ENCODE measurements at places on chromosomes 5 and 9.

DNA sequence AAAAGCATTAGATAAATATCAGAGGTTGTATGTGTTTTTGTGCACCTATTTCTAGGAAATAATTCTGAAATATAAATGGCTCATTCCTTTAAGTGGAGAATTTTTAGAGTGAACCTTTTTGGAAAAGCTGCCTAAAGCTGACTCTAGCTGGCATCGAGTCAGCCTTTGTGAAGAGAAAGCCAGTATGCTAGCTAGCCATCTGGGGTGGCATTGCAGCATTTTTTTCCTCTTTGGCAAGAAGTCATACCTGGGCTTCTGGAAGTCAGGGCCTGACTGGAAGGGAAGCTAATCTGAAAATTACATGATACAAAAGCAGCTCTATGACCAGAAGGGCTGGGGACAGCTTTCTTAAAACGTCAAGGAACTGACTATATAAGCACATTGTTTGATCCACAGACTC lies 19.7 kb downstream of the ANP32B start:
- DNase-seq, result no peak

GRCh38 chr9:107847978-107848964 lies 358.7 kb upstream of the KLF4 start:
- DNase-seq, result no peak

DNA sequence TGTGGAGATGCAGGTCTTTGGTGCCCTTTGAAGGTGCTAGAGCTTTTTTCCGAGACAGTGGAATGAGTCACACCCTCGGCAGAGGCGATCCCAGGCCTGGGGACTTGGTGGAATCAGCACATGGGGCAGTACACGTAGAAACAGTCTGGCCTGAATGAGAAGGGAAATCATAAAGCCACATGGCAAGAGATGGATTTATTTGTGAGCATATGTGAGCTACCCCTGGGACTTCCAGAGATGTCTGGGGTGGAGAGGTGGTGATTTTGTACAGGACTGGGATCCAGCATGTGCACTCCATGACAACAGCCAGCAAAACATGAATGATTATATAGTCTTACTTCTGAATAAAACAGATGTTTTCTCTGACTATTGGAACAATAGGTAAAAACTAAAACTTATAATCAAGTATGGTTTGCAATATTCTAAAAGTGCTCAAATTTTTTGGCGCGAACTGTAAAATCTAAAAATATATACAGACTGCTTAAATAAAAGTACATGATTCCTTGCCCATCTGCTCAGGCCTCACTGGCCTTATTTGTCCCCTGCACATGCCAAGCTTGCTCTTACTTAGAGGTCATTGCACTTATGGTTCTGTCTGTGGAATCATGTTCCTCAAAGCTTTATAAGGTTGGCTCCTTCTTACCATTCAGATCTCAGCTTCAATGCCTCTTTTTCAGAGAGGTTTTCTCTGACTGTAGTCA lies 54.7 kb upstream of the SMARCA2 start:
- DNase-seq, result no peak

- no peak for DNase-seq
These were observed 101.3 kb downstream of the AGTPBP1 start for GRCh38 chr9:85640425-85640824.

DNA sequence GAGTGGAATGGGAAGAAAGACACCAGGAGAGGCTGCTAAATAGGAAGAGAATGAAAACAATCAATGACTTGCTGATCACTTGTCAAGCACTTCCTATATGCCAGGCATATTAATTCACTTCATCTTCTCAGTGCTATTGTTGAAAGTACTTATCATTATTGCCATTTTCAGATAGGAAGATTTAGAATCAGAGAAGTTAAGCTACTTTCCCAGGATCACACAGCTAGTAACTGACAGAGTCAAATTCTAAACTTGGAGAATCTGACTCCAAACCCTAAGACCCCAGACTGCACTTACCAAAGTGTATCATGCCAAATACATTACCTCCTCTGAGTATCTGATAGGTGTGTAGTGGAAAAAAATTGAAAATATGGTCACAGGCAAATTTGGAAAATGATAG lies 236.3 kb downstream of the SPOCK1 start:
- no peak for DNase-seq

DNA sequence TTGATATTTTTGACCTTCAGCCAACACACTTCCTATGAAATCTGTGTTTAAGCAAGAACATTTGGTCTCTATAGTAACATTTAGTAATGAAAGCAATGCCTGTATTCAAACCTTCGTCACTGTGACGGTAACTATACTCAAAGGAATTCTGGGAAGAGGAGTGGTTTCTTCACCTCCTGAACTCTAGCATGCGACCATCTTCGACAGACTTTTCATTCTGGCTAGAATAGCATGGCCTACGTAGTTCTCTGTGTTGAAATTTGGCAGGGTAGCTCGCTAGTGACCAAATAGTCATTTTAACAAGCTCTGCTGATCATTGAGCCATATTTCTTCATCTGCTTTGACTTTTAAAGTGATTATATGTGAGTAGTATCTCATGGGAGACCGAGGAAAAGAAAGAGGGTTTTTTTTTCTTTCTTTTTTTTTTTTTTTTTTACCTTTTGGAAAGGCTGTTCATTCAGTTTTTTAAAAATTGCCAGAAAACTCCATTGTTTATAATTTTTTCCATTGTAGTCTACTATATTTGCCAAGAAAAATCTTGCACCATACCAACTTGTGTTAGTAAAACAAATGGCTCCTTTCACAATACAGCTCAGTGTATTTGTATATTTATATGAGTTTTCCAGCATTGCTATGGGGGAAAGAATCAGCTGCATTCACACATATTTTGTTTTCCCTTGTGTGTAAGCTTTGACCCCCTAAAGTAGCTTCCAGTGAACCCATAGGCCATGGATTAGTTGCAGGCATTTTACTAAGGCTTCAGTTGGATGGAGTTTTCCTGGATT lies 166.8 kb downstream of the NNT start:
- no peak for DNase-seq

DNA sequence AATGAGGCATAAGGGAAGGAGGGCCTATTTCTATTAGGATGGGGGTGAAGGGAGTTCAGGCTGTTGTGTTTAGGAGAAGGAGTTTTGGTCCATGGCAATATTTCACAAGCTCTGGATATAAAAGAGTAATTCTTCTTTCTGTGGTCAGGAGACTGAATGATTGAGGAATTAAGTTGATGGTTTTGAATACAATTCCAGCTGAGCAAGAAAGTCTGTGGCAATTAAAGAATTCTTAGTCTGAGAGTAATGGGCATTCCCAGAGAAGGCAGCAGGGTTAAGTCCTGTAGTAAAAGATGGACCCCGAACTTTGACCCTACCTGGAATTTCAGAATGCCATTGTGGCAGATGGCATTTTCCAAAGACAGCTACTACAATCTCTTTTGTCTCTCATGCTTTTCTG lies 202.6 kb downstream of the TLE4 start:
- no peak for DNase-seq

- peak; percentile 61 for DNase-seq
These were observed 69.3 kb downstream of the HSPA4 start for GRCh38 chr5:133121080-133121479.

DNA sequence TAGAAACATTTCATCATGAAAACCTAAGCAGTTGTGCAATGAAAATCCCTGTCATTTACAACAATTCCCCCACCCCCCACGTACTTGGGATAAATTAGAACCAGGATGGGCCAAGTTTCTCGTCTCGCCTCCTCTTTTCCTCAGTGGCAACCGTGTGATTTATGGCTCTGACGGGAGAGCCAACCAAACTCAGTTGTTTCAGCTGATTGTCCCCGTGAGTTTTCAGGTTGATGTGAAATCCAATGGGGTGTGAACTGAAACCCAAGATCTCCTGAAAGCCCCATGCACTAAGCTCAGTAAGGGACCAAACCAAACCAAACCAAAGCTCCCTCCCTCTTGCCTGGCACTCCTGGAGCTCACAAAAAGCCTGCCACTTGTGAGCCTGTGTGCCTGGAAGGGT lies 138.7 kb upstream of the SLC24A2 start:
- no peak for DNase-seq

- no peak for DNase-seq
These were observed 93.1 kb downstream of the OLFM1 start for GRCh38 chr9:135180586-135180985.

GRCh38 chr5:72177538-72177937 lies 70.3 kb downstream of the MAP1B start:
- no peak for DNase-seq

GRCh38 chr5:126492939-126493338 lies 69.7 kb downstream of the GRAMD2B start:
- DNase-seq, result no peak

- peak; percentile 80 for DNase-seq
These were observed 986.4 kb upstream of the CDH18 start for GRCh38 chr5:20974426-20974825.

DNA sequence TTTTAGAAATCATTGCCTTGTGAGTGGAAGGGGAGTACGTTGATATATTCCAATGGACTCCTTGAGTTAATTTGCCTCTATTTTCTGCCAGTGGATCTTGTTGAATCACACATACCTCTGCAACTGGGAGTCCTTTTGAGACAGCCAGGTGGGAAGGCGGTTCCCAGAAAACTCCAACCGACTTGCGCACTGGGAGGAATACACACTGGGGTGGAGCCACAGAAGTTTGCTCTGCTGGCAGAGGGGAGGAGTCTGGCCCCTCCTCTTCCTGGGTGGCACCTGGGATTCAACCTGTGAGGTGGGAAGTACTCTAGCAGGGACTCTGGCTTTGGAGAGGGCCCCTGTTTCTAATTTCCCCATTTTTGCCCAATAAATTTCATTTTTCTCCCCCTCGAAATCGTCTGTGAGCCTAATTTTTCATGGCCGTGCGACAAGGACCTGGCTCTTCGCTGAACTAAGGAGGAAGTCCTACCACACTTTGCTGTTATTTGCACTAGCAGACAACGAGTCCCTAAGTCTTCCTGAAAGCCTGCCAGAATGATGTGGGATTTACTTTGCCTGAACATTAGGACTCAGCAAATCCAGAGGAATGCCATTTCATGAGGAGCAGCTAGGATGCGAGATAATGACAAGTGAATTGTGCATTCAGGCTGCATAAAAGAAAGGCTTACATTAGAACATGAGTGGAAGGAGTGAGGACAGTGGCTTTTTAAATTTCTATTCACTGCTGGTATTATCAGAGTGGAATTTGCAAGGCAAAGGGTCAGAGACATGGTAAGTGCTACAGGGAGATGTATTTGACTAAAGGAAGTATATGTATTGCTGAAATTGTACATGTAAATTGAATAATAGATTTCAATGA lies 67.2 kb downstream of the PRLR start:
- no peak for DNase-seq

DNA sequence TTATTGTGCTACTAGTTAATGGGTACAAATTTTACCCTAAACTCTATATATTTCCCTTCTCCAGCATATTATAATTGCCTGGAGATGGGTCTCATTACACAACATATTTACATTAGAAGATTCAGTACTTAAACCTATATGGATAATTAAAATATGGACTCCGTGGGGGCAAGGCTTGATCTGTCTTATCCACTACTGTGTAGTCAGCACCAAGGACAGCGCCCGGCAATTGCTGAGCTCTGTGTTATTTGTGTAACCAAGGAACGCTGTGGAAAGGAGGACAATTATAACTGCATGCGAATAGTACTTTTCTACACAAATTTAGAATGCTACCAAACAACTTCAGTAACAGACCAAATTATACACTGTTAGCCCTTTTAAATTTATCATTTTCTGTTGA lies 77.7 kb downstream of the DNAH5 start:
- no peak for DNase-seq

DNA sequence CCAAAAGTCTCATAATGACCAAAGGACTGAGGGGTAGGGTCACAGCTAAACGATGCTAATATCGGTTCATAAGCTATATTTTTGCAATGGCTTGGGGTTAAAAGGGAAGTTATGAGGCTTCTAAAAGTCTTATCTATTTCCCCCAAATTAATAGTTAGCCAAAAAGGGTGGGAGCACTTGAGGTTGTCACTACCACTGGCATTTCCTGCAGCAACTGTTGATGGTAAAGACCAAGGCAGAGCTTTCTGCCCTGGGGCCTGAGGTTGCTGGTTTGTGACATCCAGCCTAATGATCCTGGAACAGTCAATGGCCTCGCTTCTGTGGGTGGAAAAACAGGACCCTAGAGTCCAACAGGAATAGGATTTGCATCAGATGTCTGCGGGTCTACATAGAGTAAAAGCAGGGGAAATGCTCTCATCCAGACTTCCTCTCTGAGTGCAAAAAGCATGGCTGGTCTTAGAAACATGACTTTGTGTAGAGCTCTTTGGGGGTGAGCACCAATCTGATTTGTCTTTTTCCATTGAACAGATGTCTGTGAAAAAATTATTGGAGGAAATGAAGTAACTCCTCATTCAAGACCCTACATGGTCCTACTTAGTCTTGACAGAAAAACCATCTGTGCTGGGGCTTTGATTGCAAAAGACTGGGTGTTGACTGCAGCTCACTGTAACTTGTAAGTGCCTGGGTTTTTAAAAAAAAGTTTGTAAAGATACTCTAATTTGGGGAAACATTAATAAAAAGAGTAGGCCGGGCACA lies 2.7 kb downstream of the GZMA start:
- no peak for DNase-seq

DNA sequence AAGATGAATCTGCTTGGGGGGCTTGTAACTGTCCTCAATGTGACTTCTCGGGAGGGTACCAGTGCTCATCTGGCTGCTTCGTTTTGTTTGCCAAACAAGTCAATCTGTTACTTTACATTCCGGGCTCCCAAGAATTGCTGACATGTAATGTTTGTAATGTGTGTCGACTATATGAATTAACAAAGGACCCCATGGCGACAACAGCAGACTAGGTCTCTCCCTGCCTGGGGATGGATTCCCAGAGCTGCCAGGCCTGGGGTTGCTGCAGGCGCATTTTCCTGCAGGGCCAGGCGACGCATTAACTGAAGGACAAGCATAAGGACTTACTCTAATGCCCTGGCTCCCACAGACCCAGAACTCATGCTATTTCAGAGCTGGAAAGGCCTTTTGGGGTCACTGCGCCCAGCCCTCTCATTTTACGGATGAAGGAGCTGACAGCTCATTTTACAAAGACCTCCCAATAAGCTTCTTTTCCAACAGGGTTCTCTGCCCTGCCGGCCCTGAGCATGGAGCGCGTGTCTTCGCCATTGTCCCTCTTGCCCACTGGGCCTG lies 214.8 kb downstream of the TTLL11 start:
- no peak for DNase-seq

GRCh38 chr5:96067894-96068614 lies 106.4 kb upstream of the ELL2 start:
- DNase-seq, result no peak

- DNase-seq, result no peak
These were observed 30.7 kb downstream of the NFIB start for GRCh38 chr9:14283276-14283675.

DNA sequence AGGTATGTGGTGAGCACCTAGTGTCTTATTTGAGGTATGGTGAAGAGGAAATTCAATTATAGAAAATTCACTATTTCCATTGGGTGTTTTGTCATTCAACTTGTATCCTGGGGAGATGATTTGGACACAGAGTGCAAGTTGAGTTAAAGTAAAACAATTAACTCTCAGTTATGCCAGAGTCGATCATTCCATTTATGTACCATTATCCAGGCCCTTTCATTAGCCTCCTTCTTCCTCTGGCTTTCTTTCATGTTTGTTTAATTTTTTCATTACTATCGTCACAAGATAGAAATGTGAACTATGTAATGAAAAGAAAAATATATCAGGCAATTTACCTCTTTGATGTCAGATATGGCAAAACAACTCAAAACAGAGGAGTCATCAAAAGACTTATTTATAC lies 1347.2 kb upstream of the NUDT12 start:
- no peak for DNase-seq

Data from NCI-H2029 (cell line).